MCF 10A (cell line): ENCODE measurements at places on chromosomes 2 and 18. TPM values are rescaled to one million over a fixed set of nuclear protein-coding genes. Genes with fewer than 3 reads are reported as not detected.
A peak's percentile ranks its signal among the peaks of the same experiment; 100 is the strongest.

DNA sequence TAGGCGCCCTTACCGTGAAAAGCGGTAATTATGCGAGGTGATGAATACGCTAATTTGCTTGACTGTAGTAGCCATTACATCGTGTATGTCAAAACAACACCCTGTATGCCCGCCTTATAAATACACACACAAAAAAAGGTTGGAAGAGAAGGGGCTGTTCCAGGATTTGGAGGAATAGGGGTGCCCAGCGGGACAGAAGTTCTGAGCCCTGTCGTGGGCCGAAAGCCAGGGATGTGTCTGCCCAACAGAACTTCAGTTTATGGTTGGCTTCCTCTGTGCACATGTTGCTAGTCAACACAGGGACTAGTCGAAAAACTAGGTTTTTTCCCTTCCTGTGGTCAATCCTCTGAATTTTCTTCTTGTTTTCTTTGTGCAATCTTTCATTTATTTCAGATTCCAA is 182.5 kb downstream of the ACKR3 start:
- no peak for DNase-seq

- peak; percentile 27 for DNase-seq
Measured at GRCh38 chr18:28045176-28045810, 131.6 kb downstream of the CDH2 start.

- DNase-seq: no peak
Measured at GRCh38 chr2:53903011-53903410, 43.2 kb upstream of the GPR75 start.

ZSWIM2 gene
- total RNA-seq: not detected in 2 replicates

DNA sequence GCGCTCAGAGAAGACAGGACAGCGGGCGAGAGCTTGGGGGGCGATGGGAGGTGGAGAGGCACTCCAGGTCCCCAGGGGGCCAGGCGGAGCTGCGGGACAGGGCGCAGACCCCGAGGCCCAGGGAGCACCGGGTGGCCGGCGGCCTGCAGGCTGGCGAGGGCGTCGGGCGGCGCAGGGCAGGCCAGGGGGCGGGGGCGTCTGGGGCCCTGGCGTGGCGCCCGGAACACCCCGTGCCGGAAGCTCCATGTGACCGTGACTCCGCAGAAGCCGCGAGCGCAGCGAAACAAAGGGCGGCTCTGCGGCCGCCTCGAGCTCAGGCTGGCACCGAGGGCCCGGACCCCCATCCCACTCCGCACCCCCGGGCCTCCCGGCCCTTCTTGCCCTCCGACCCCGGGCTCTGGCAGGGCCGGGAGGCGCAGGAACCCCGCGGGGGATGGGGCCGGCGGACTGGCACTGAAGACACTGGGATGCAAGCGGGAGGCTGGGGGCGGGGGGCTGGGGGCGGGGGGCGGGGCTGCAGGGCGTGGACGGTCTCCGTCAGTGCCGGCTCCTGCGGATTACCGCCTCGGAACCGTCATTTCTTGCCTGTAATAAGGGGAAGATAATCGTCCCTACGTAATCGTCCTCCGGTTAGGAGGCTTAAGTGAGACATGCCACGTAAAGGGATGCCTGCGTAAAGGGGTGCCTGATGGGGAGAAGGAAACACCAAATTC is 19.1 kb downstream of the SH2D6 start:
- peak; percentile 90 for DNase-seq

DPP4 gene
- total RNA-seq: not detected in 2 replicates

DNA sequence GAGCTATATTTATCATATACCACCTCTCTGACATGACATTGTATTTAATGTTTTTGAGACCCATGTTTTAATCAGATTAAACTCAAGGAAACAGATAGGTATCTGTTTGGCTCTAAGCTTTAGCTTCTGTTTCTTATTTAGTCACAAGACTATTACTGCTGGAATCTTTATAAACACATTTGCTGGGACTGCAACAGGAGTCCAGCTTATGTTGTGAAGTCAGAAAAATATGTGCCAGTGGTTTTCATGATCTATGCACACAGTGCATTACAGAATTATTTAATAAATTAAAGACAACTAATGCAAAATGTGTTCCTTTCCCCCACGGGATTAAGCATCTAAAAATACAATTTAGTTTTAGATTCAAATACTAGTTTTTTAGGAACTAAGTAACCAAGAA is 338.9 kb downstream of the ZEB2 start:
- DNase-seq: no peak

DNA sequence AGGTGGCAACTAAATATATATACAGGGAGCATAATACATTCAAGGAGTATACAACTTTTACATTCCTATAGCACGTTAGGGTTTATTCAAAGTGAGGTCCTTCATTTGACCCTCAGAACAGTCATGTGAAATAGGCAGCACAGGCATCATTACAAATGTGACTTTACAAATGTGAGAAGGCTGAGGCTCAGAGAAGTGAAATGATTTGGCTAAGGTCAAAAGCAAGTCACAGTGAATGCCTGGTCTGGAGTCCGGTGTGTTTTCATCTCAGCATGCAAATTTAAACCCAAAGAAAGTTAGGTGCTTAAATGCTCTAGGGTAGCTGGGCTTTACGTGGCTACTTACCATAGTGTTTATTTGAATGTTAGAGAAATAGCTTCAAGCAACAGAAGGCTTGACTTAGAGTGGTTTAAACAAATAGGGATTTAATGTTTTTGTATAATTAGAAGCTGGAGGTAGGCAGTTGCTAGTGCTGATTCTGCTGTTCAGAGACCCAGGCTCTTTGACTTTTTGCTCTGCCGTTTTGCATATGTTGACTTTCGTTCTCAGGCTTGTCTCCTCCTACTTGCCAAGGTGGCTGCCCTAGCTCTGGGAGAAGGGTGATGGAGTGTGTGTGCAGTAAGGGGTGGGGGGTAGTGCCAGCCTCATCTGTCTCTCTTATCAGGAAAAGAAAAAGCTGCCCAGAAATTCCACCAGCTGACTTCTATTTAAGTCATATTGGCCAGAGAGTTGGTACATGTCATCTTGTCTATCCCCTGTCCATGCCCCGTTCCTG is 89.2 kb downstream of the PLCL1 start:
- DNase-seq: no peak

COLEC12 gene
- 0.05 TPM in 1 of 2 replicates, not detected in the other for total RNA-seq

GRCh38 chr2:159471340-159471739 is 145.0 kb downstream of the BAZ2B start:
- no peak for DNase-seq
